ENCODE measurements at places on chromosomes 1 and 21.

DNA sequence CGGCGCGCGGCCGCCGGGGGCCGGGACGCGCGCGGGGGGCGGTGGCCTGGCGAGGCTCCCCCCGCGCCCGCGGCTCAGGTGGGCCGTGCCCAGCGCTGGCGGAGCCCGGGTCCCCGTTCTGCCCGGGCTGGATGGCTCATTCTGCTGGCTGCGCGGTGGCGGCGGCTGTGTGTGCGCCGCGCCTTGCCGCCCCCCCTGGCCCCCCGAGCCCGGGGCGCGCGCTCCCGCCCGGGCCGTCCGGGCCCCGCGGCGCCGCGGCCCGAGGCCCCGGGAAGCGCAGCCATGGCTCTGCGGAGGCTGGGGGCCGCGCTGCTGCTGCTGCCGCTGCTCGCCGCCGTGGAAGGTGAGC is at the start of gene EPHB2:
Gene EPHB2 (plus strand): TSS at position 139 of the 349 bp plus-strand sequence. CDS start 144 bp downstream, at position 283.
- peak; percentile 92 for DNase-seq

GRCh38 chr1:30336550-30337323 is 386.6 kb downstream of the MATN1 start:
- DNase-seq: no peak

- DNase-seq: no peak
Measured at GRCh38 chr1:111517469-111518225, 14.2 kb upstream of the ADORA3 start.

DNA sequence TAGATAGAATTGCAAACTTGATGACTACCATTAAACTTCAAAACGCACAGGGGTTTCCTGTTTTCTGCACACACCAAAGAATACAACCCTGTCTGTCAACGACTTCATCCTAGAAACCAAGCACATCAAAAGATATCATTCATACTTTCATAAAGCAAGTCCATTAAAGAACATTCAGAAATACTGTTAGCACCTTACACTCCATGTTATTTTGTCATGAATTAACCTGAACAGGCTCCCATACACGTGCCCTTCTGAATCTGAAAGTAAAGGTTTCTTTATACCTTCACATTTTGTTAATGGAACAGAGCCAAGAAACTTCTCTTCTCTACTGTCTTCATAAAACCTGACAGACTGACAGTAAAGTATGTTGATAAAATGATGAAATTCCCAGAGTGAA is 46.1 kb downstream of the PUM1 start:
- no peak for DNase-seq

DNA sequence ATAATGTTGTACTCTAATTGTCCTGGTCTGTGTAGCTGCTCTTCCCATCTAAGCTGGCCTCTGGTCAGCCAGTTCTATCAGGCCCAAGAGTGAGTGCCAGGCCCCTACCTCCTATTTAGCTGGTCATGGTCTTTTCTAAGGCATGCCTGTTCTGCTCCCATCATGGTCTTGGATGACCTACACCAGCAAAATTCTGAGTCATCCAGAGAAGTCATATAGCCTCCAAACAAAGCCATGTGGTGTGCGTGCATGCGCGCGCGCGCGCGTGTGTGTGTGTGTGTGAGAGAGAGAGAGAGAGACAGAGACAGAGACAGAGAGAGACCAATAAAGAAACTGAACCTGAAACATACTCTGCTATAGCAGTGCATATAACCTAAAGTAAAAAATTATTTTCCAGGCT is 254.4 kb downstream of the BRINP2 start:
- no peak for DNase-seq

- no peak for DNase-seq
Measured at GRCh38 chr1:8825985-8826481, 8.6 kb upstream of the RERE start.

- DNase-seq: no peak
Measured at GRCh38 chr1:213295860-213296259, 244.8 kb downstream of the RPS6KC1 start.

DNA sequence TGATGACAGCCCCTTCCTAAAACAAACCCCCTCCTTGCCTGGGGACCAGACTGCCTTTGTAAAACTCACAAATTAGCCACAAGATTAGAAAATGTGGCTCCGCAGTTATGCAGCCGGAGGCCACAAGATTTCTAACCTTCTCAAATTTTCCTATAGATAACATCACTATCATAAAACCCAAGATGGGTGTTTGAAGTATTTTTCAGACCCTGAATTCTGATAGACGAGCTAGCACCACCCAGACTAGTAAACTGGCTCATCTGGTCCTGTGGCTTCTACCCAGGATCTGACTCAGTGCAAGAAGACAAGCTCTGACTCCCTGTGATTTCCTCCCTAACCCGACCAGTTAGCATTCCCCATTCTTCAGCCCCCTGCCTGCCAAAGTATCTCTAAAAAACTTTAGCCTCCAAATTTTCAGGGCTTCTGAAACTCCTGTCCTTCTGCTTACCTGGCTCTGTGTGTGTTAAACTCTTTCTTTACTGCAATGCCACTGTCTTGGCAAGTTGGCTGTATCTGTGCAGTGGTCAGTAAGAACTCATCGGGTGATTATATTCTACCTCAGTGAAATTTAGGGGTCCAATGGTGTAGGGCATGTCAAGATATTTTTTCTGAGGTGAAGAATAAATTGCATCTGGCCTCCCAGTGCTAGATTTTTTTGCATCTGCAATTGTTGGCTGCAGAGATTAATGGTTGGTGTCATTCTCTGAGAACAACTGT is 102.1 kb downstream of the S1PR1 start:
- no peak for DNase-seq

GRCh38 chr1:78522136-78522535 is 31.4 kb downstream of the PTGFR start:
- no peak for DNase-seq

DNA sequence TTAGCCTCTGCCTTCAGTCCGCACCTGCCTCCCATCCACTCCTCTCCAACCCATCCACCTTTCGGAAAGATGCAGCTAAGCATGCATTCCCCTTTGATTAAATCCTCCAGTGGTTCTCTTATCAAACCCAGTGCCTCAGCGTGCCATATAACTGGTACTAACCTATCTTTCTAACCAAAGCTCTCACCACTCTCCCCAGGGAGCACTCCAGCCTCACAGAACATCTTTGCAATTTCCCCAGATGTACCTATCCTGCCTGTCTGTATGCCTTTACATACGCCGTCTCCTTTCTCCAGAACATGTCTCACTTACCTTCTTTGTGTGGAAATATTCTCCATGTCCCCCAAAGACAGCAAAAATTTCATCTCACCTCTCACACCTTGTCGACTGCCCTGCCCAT is 80.0 kb downstream of the SLC25A24 start:
- DNase-seq: no peak

DNA sequence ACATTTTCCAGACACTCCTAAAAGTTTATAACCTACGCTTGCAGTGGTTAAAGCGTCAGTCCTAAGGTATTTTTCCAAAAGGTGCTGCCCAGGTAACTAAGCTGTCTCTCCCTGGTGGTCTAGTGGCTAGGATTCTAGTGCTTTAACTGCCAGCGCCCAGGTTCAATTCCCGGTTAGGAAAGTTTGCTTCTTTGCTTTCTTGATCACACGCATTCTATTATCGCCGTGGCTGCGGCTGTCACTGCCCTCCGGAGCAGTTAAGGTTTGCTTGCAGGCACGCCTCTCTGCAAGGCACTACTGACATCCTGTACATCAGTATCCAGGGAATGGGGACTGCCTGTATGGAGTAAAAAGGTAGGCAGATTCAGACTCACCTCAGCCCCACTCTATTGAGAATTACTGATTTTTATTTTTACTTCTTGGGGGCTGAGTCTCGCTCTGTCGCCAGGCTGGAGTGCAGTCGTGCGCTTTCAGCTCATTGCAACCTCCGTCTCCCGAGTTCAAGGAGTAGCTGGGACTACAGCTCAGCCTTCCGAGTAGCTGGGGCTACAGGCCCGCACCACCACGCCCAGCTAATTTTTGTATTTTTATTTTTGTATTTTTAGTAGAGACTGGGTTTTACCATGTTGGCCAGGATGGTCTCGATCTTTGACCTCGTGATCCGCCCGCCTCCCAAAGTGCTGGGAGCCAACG is 53.2 kb upstream of the CFAP126 start:
- no peak for DNase-seq

DNA sequence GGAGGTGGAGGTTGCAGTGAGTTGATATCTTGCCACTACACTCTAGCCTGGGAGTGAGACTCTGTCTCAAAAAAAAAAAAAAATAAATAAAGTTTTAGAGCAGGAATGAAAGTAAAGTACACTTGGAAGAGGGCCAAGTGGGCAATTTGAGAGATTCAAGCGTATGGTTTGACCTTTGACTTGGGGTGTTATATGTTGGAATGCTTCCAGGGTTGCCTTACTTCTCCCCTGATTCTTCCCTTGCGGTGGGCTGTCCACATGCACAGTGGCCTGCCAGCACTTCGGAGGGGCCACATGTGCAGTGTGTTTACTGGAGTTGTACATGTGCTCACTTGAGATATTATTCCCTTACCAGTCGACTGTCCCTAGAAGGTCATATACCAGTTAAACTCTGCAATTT is 295.5 kb upstream of the PROX1 start:
- no peak for DNase-seq

DNA sequence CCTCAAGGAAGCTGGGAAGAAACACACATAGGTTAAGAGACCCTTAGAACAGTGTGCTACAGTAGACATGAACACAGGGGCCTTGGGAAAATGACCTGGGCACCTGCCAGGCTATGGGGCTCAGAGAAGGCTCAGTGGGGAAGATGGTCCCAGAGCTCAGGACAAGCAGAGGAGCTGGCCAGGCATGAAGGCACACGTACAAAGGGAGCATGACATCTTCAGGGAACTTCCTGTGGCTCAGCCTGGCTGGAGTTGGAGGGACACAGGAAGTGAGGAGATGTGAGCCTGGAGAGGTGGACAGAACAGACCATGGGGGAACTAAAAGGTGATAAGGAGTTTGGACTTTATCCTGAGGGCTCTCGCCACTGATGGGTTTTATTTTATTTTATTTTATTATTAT is 3.8 kb upstream of the SLC50A1 start:
- DNase-seq: no peak

DNA sequence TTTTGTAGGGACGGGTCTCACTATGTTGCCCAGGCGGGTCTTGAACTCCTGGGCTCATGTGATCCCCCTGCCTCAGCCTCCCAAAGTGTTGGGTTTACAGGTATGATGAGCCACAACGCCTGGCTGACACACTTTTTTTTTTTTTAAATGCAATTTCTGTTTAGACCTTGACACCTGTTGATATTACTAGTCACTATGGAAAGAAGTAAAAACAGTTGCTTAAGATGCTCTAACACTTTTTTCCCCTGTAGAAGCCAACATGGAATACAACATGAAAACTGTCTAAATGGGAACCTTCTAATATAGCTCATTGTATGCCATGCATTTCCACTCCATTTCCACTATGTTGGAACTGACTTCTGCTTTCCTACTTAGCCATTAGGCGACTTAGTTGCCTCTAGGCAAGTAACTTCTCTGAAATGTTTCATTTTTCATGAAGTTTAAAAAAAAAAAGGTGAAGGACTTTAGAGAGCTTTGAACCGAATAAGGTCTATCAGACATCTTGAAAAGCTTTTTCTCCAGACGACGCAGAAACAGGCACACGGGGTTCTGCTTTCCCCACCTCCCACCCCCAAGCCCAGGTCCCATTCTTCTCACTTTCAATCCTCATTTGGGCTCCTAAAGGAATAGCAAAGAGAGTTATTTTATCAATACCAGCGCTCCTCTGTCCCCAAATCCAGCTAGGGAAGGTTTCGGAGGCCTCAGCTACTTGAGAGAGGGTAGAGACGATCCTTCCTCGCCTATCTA is 648 bp upstream of the DR1 start:
- no peak for DNase-seq

GRCh38 chr1:110639724-110640386 is 33.7 kb upstream of the KCNA2 start:
- peak; percentile 24 for DNase-seq

GRCh38 chr1:25137521-25138395 is 94.5 kb downstream of the SYF2 start:
- no peak for DNase-seq

GRCh38 chr1:178932552-178932906 is 61.7 kb upstream of the ANGPTL1 start:
- no peak for DNase-seq

GRCh38 chr21:43305336-43305665 is 121.6 kb downstream of the SIK1 start:
- no peak for DNase-seq

DNA sequence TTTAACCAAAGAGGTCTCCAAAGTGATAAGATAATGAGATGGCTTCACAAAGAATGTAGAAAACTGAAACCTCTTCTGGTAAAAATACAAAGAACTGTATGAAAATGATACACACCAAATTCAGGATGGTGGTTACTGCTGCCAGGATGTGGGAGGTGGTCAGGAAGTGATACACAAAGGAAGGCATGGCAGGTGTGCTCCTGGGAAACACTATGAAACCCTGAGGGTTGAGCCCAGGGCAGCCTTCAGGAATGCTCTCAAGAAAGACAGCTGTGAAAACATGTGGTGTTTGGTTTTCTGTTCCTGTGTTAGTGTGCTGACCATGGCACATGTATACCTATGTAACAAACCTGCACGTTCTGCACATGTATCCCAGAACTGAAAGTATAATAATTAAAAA is 109.3 kb downstream of the NTNG1 start:
- no peak for DNase-seq

DNA sequence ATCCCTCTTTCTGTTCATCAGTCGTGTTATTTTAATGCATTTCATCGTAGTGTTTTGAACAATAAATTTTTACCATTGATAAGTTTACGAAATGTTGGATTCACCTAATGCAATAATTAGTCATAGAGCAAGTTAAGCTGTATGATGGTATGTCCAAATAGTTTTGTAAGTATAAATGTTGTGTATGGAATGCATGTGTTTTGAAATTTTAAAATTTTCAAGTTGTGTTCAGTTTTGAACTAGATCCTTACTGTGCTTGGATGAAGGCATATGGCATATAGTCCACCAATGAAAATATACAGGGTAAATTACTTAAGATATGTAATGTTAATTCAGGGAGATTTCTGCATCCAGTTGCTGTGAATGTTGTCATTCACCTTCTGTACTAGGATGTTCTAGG is 2.3 kb downstream of the ZMYM4 start:
- no peak for DNase-seq

DNA sequence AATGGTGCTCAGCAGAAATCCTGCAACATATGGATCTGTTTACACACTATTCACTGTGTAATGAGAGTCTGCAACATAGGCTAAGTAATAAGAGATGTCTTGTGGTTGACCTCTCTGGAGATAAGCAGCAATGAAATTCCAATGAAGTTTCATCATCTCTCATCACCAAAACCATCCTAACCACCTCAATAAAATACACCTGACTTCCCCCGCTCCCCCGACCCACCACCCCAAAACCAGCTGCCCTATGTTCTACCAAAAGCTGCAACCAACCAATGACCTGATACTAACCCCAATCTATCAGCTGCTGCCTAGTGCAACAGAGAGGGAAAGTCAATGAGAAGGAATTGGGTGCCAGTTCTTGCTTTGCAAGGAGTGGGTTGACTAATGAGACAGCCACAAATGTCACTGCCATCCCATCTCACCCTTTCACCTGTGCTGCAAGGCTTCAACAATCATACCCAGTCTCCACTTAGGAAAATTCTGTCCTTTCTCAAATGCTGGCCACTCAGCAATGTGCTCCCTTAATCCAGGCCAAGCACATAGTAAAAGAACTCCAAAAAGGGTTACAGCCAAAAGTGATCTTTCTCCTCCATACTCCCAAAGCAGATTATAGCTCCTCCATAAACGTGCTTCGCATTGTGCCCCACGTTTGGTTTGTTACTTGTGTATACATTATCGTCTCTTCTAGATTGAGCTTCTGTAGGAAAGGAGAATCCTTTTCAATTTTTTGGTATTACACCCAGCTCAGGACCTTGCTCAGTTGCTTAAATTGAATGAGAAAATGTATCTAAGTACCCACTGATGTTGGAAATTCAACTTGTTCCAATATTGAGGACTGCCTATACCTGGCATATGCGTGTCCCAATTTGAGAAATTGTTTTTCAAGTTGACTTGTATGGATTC is 29.0 kb downstream of the MRPL39 start:
- no peak for DNase-seq

GRCh38 chr1:116087628-116088027 is 23.6 kb upstream of the MAB21L3 start:
- no peak for DNase-seq
